NCI-H82 (cell line): ENCODE measurements at places on chromosomes 6 and 20.

DNA sequence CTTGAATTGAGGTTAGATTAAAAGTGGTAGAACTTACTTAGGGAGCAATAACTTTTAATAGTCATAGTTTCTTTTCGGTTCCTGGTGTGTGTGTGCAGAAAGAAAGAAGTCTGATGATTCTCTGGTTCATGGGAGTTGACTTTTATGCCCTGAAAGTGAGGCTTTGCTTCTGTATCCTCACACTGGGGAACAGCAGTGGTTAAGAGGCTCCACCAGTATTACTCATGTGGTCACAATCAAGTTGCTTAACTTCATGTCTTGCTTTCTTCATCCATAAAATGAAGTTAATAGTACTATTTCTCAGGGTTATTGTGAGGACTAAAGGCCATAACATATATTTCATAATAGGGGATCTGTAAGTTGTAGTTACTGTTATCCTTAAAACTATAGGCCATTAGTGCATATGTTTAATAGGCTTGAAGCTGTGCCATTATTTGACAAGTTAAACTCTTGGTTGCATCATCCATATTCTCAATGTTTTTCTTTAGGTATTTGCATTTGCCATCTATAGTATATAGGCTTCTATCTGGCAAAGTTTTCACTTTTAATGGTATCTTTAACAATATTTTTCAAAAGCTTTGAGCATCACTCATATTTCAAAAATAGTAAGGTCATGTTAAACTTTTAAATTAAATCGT, 262.4 kb downstream of the PLCB1 start:
- DNase-seq: no peak

- no peak for DNase-seq
These were observed 198.8 kb upstream of the CDYL start for GRCh38 chr6:4577406-4577805.

GRCh38 chr6:41546475-41546865, 289 bp downstream of the FOXP4 start:
- peak; percentile 65 for DNase-seq

GRCh38 chr6:69487688-69488087, 309.1 kb downstream of the LMBRD1 start:
- peak; percentile 42 for DNase-seq

DNA sequence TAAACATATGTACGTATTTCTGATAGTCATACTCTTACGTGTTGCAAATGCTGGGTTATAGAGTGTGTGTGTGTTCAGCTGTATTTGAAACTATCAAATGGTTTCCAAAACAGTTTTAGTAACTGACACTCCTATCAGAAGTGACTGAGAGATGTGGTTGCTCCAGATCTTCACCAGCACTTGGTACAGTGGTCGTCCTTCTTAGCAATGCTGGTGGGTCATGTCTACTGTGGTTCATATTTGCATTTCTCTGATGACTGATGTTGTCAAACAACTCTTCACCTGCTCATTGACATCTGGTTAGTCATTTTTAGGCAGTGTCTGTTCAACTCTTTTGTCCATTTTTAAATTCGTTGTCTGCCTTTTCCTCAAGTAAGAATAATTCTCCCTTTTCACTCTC, 259.3 kb downstream of the KIF16B start:
- DNase-seq: no peak

GRCh38 chr6:44035621-44036020, 91.6 kb downstream of the MRPL14 start:
- no peak for DNase-seq

GRCh38 chr6:53989504-53989903, 121.7 kb upstream of the MLIP start:
- DNase-seq: no peak

GRCh38 chr6:14380901-14381828, 263.6 kb downstream of the CD83 start:
- no peak for DNase-seq

GRCh38 chr6:11802886-11803590, 24.4 kb upstream of the ADTRP start:
- no peak for DNase-seq

DNA sequence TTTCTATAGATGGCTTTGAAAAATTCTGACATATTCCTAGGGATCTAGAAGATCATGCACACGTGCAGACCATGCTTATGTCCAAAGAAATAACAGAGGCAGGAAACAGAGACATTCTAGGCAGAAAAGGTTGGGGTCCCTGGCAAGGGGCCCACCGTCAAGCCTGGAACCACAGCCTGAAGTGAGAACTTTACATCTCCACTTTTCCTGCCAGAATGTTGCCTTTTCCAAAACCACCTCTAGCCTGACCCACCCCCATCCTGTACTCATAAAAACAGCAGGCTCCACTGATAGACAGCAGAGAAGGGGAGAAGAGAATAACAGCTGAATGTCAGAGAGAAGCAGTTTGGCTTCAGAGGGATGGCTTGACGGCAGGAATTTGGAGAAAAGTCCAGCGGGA, 257.3 kb upstream of the NT5E start:
- DNase-seq: no peak

DNA sequence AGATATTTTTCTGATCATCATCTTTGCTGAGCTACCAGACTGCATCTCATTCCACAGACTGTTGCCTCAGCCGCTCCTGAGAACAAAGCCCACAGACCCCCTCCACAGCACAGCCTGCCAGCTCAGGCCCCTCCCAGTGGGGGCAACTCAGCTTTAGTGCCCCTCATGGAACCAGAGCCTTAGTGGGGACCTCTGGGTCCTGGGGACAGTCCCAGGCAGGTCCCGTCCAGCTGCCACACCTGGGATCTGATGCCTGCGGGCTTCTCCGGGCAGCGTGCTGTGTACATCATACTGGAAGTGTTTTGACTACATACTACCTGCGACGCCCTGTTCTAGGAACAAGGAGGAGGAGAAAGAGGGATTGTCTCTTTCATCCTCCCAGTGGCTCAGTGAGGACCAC, 38.3 kb upstream of the QKI start:
- DNase-seq: no peak

DNA sequence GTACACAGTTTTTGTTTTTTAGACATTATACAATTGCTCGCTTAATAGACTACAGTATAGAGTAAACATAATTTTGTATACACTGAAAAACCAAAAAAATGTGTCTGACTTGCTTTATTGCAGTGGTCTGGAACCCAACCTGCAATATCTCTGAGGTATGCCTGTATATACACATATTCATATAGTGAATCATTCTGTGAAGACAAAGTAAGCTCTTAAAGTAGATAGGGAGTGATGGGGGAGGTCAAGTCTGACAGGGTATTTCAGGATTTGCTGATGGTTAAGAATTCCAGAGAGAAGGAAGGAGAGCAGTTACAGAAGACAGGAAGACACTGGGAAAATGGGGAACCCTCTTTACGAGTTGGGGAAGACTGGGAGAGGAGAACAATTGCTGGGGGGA, 417.9 kb downstream of the CD109 start:
- no peak for DNase-seq

GRCh38 chr20:58251979-58252591, 23.6 kb upstream of the ANKRD60 start:
- no peak for DNase-seq

DNA sequence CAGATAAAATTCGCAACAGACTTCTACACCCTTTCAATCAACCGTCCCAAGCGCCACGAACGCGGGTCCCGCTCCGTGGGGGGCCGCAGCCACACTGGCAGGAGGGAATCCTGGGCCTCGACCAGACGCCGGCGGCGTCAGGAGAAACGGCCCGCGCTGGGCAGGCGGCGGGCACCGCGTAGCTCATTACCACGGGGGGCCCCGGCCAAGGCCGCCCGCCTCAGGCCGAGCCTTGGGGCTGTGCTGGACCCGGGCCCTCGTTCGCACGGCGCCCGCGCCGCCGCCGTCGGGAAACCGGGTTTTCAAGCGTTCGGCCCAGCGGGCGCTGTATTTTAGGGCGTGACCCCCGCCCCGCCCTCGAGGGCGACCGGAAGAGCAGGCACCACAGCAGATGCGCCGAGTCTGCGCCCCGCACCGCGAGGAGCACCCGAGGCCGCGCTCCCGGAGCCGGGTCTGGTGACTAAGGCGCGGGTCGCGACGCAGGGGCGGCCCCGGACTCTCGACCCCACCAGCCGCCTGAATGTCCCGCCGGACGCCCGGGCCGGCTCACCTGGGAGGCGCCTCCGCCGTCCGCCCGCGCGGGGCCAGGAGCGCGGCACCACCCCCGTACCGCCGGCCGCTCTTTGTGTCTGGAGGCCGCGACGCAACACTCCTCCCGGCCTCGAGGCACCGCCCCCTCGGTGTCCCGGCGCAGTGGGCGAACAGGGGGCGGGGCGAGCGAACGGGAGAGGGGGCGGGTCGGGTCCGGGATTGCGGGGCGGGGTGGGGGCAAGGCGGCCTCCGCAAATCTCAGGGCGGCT, at the start of gene NINL:
NINL (minus strand) TSS at position 627 of the 800 bp plus-strand sequence. CDS start 58,944 bp downstream, outside the sequence.
- DNase-seq: peak; percentile 89

DNA sequence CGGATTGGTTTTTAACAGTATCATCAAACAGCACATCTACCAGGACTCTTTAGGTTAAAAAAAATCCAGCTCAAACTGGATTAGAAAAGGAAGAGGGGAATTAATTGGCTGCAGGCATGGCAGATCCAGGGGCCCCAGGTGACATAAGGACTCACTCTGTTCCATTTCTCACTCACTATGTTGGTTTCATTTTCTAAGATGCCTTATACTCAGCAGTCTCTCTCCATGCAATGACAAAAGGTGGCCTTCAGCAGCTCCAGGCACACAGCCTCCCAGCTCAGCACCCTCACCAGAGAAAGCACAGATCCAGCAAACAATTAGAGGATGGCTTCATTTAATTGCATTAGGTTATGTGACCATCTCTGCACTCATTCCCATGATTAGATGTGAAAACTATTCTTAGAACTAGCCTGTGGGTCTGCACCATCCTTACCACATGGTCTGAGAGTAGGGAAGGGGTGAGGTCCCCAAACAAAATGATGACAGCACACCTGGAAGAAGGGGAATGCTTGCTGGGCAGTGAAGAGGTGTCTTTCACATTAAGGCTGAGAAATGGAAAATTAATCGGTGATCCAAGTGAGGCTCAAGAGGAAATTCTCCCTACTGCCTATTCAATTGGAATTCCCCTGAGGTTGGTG, 243.1 kb downstream of the CDH26 start:
- DNase-seq: peak; percentile 34

GRCh38 chr6:152426276-152426675, 210.9 kb downstream of the SYNE1 start:
- DNase-seq: peak; percentile 7

- DNase-seq: peak; percentile 58
These were observed 668.2 kb upstream of the GJE1 start for GRCh38 chr6:141464490-141464889.

GRCh38 chr20:4043796-4044195, 28.4 kb upstream of the RNF24 start:
- no peak for DNase-seq

DNA sequence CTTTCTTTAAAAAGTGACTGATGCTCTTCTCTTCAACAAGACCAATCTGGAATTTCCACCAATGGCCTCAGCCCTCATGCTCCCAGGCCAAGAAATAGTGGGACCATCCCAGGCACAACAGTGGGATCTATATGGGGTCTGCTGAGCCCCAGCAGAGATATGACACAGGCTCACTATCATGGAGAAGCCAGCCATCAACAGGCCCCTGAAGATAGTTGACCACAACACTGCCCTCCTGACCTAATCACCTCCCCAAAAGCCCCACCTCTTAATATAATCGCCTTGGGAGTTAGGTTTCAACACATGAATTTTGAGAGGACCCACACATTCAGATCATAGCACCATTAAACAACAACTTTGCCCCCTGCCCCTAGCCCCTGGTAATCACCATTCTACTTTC, 16.8 kb upstream of the MCM3 start:
- no peak for DNase-seq
